ENCODE measurements at places on chromosomes 4 and X. TPM values are rescaled to one million over a fixed set of nuclear protein-coding genes. Genes with fewer than 3 reads are reported as not detected.
A peak's percentile ranks its signal among the peaks of the same experiment; 100 is the strongest.

Gene GAGE12J
- total RNA-seq: not detected

Gene ALPK1
- total RNA-seq: 0.43 TPM

Gene ADGRG4
- total RNA-seq: not detected

Gene SLITRK4
- total RNA-seq: 8.2 TPM

Gene INTS6L
- total RNA-seq: 5.2 TPM

Gene CLDN22
- total RNA-seq: not detected

Gene RPGR
- 6.9 TPM for total RNA-seq

GRCh38 chrX:154761977-154762536 lies 607 bp upstream of the DKC1 start:
- DNase-seq: no peak
- H3K4me1 ChIP-seq: peaks cover 4% of the 10 kb centered on the region
- H3K27ac ChIP-seq: peak overlapping the region; percentile 84
- peak overlapping the region; percentile 94 for H3K4me3 ChIP-seq
- H3K27me3 ChIP-seq: no peaks in the 10 kb centered on the region

GRCh38 chr4:56575820-56576429 lies 70.3 kb downstream of the ARL9 start:
- no peak overlapping the region for H3K27ac ChIP-seq
- no peaks in the 10 kb centered on the region for H3K36me3 ChIP-seq
- H3K4me3 ChIP-seq: no peak overlapping the region
- H3K4me1 ChIP-seq: no peaks in the 10 kb centered on the region

DNA sequence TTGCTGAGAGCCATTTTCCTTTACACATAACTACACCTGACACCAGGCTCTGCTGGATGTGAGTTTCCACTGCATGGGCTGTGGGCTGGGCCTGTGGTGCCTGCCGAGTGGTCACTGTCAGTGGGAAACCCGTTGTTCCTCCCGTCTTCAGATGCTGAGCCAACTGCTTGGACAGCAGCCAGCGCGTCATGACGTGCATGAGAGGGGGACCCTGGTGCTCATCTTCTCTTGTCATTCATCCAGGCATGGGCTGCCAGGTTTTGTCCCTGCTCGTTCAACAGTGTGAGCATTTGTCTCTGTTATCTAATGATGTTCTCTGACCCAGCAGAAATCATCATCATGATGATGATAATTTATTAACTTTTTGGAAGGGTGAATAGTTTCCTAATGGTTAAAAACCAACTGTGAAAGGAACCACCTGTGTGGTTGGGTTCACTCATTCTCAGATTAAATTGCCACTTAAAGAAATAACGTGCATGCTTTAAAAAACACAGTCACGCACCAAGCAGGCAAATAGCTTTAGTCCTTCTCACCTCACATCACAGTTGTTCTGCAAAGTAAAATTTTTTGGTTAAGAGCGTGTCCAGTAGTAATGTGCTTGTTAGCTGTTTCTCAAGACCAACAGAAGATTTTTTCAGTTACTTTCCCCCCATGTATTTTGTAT lies 19.9 kb upstream of the CLDN34 start:
- H3K36me3 ChIP-seq: peaks cover 8% of the 10 kb centered on the region
- DNase-seq: no peak
- H3K4me1 ChIP-seq: no peaks in the 10 kb centered on the region
- no peak overlapping the region for H3K4me3 ChIP-seq
- no peaks in the 10 kb centered on the region for H3K27me3 ChIP-seq

DNA sequence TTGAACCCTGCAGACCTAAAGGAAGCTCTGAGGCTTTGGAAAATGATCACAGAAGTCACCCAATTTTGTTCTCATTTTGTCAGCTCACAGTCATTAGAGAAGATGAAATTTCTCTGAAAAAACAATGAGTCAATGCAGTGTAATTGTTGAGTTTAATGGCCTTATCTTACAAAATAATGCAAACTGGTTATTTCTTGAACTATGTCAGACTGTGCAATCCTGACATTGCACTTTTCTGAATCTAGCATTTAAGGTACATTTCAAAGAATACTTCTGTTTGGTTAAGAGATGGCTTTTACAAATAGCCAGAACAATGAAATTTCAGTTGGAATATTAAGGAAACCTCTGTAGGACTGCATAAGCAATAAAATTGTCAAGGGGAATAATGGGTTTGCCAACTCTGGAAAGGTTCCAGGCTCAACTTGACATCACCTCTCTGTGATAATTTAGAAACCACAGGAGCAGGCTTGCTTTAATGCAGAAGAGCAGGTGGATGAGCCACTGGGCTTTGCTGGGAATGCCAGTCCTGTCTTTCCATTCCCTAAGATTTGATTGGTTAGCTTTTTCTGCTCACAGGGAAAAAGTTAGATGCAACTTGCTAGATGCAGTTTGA lies 222.8 kb downstream of the FRMPD4 start:
- H3K4me3 ChIP-seq: no peak overlapping the region
- DNase-seq: no peak
- H3K4me1 ChIP-seq: no peaks in the 10 kb centered on the region
- no peak overlapping the region for H3K27ac ChIP-seq

GRCh38 chr4:177191991-177192390 lies 117.7 kb upstream of the NEIL3 start:
- H3K36me3 ChIP-seq: no peaks in the 10 kb centered on the region
- H3K27ac ChIP-seq: no peak overlapping the region
- no peaks in the 10 kb centered on the region for H3K4me1 ChIP-seq

DNA sequence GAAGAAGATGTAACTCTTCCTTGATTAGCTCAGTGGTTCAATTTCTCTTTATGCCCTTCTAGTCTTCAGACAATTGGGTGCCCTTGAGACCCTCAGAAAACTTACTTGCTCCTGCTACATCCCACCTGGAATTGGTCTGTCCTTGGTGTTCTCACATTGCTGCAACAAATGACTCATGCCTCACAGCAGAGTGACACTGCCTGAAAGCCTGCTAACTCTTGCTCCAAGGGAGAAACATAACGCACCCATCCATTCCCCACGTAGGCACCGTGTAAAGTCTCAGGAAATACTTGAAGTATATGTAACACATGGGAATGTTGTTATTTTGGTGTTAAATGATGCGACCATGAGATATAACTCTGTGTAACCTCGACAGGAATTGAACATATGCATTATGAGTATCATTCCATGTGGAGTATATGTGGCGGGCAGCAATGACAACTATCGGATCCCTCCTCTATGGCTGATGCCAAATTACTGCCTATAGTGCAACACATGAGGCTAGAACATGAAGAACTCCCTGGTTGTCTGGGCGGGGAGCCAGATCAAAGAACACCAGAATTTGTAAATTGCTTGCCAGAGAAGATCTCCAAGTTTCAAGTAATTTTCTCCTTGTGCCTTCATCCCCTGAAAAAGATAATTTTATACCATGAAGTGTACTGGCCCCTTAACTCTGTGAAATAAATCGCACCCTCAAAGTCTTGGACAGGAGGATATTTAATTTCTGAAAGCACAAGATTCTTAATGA lies 231.3 kb upstream of the STK26 start:
- peaks cover 50% of the 10 kb centered on the region for H3K36me3 ChIP-seq
- no peak overlapping the region for H3K4me3 ChIP-seq
- no peaks in the 10 kb centered on the region for H3K27me3 ChIP-seq
- no peaks in the 10 kb centered on the region for H3K4me1 ChIP-seq

- no peak overlapping the region for H3K4me3 ChIP-seq
- peaks cover under 1% of the 10 kb centered on the region for H3K4me1 ChIP-seq
- H3K36me3 ChIP-seq: no peaks in the 10 kb centered on the region
- DNase-seq: no peak
- no peak overlapping the region for H3K27ac ChIP-seq
- H3K27me3 ChIP-seq: no peaks in the 10 kb centered on the region
Measured at GRCh38 chr4:107115185-107115847, 79.2 kb upstream of the DKK2 start.

- no peaks in the 10 kb centered on the region for H3K27me3 ChIP-seq
- H3K4me1 ChIP-seq: no peaks in the 10 kb centered on the region
- no peaks in the 10 kb centered on the region for H3K36me3 ChIP-seq
- H3K4me3 ChIP-seq: no peak overlapping the region
- no peak for DNase-seq
Measured at GRCh38 chr4:18435781-18436180, 414.2 kb upstream of the LCORL start.

DNA sequence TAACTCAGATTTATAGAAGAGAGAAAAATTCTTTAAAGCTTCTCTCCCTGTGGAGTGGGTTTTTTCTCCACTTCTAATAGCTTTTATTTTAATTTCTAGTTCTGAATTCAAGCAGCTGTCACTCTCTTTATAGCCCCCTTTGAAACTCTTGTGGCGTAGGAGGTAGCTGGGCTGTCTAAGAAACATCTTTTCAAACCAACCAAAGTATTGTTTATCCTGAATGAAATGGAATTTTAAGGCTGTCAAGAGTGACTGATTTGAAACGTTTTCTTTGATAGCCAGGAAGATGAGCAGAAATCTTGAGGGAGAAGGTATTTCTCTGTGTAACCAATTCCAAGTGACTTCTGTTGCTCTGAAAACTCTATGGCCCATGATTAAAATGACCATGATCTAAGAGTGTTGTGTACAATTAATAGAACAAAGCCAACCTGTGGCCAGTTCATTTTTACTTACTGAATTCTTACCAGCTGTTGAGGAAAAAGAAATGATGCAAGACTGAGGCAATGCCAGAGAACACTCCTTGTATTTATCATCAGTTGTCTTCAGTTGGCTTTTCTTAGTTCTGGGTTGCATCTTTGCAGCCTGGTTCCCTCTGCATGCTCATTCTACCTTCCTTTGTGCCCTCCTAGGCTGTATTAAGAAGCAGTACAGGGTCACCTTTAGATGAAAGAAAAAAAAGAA lies 298.4 kb downstream of the ARHGAP10 start:
- no peak for DNase-seq
- peaks cover 3% of the 10 kb centered on the region for H3K4me1 ChIP-seq
- no peak overlapping the region for H3K4me3 ChIP-seq
- no peak overlapping the region for H3K27ac ChIP-seq
- H3K36me3 ChIP-seq: no peaks in the 10 kb centered on the region
- H3K27me3 ChIP-seq: no peaks in the 10 kb centered on the region

- no peak for DNase-seq
- peaks cover 21% of the 10 kb centered on the region for H3K36me3 ChIP-seq
- H3K27me3 ChIP-seq: no peaks in the 10 kb centered on the region
- peaks cover 12% of the 10 kb centered on the region for H3K4me1 ChIP-seq
- peak overlapping the region; percentile 81 for H3K4me3 ChIP-seq
Measured at GRCh38 chrX:153793291-153793690, 884 bp downstream of the IDH3G start.

- H3K27me3 ChIP-seq: no peaks in the 10 kb centered on the region
- no peak overlapping the region for H3K4me3 ChIP-seq
- H3K4me1 ChIP-seq: peaks cover 10% of the 10 kb centered on the region
- no peak overlapping the region for H3K27ac ChIP-seq
Measured at GRCh38 chr4:182207830-182208396, 35.3 kb upstream of the TENM3 start.

- no peak overlapping the region for H3K4me3 ChIP-seq
- no peaks in the 10 kb centered on the region for H3K36me3 ChIP-seq
- H3K27me3 ChIP-seq: no peaks in the 10 kb centered on the region
- no peak overlapping the region for H3K27ac ChIP-seq
Measured at GRCh38 chr4:111991163-111991562, 154.1 kb upstream of the FAM241A start.

DNA sequence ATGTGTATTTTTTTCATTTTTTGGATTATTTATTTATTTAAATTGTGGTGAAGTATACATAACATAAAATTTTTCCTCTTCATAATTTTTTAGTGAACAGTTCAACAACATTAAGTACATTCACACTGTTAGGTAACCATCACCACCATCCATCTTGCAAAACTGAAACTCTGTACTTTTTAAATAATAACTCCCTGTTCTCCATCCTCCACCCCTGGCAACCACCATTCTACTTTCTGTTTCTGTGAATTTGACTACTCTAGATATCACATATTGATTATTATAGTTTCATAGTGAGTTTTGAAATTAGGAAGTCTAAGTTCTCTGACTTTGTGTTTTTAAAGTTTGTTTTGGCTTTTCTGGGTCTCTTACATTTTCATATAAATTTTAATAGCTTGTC lies 89.3 kb upstream of the STX18 start:
- H3K36me3 ChIP-seq: 0 out of 2 replicates have a peak, but pooled peaks cover 5% of the 10 kb centered on the region
- no peaks in the 10 kb centered on the region for H3K27me3 ChIP-seq
- DNase-seq: no peak
- H3K4me1 ChIP-seq: no peaks in the 10 kb centered on the region
- no peak overlapping the region for H3K27ac ChIP-seq

DNA sequence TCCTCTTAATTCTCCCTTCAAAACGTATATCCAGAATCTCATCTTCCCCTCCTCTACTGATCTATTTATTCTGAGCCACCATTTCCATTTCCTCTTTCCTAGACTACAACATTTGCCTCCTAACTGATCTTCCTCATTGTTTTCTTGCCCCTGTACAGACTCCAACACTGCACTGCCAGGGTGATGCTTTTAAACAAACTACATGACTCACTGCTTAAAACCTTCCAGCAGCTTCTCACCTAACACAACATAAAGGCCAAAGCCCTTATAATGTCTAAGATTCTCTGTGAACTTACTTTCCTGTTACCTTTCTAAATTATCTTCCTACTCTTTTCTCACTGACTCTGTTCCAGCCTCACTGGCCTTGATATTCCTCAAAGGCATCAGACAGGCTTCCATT lies 161.0 kb upstream of the HS3ST1 start:
- no peak for DNase-seq
- no peaks in the 10 kb centered on the region for H3K27me3 ChIP-seq
- H3K4me1 ChIP-seq: no peaks in the 10 kb centered on the region
- H3K36me3 ChIP-seq: no peaks in the 10 kb centered on the region
- H3K4me3 ChIP-seq: no peak overlapping the region

DNA sequence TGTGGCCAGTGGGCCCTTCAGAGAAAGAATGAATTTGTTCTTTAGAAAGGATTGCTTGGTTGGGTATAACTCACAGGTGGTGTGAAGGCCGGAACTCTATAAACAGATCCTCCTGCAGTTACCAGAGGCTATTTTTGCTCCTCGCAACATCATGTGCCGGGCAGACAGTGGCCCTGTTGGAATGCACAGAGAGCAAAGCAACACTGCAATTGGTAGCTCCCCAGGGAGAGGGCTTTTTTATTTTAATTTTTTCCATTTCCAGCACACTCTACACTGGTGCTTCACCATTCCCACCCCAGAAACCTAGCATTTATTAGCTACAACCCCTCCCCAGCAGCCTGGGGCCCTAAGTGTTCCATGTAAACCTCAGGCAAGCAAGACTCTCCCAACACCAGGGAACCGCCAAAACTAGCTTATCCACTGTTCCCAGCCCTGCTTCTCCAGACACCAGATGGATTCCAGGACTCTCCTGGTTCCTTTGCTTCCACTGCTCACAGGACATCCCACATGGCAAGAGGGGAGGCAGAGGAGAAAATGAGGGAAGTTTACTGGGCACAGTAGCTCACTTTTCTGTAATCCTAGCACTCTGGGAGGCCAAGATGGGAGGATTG lies 75.1 kb upstream of the TMEM164 start:
- H3K4me3 ChIP-seq: no peak overlapping the region
- H3K36me3 ChIP-seq: no peaks in the 10 kb centered on the region
- H3K4me1 ChIP-seq: no peaks in the 10 kb centered on the region
- DNase-seq: no peak
- H3K27me3 ChIP-seq: no peaks in the 10 kb centered on the region

- H3K36me3 ChIP-seq: no peaks in the 10 kb centered on the region
- H3K27me3 ChIP-seq: peaks cover 5% of the 10 kb centered on the region
- H3K4me1 ChIP-seq: no peaks in the 10 kb centered on the region
- H3K4me3 ChIP-seq: peak overlapping the region; percentile 1
- DNase-seq: no peak
Measured at GRCh38 chr4:183399126-183399522, 45.3 kb upstream of the CDKN2AIP start.

All from H1 (cell line).